Naive thymus-derived CD4-positive, alpha-beta T cell (primary cell): ENCODE measurements at places on chromosomes 6 and 20. TPM values are rescaled to one million over a fixed set of nuclear protein-coding genes. Genes with fewer than 3 reads are reported as not detected.
A peak's percentile ranks its signal among the peaks of the same experiment; 100 is the strongest.

GRCh38 chr6:151589667-151590066, 95.8 kb downstream of the CCDC170 start:
- no peak for DNase-seq

- DNase-seq: no peak
Observed at GRCh38 chr6:8108031-8108660, 5.8 kb upstream of the EEF1E1 start.

- no peak for DNase-seq
Observed at GRCh38 chr6:147164761-147165160, 39.5 kb upstream of the STXBP5 start.

- no peak for DNase-seq
Observed at GRCh38 chr20:16098890-16099639, 474.2 kb downstream of the KIF16B start.

GRCh38 chr6:170205534-170206316, 85.2 kb downstream of the DLL1 start:
- DNase-seq: no peak

GRCh38 chr6:49563006-49563886, 12.8 kb downstream of the C6orf141 start:
- no peak for DNase-seq

DNA sequence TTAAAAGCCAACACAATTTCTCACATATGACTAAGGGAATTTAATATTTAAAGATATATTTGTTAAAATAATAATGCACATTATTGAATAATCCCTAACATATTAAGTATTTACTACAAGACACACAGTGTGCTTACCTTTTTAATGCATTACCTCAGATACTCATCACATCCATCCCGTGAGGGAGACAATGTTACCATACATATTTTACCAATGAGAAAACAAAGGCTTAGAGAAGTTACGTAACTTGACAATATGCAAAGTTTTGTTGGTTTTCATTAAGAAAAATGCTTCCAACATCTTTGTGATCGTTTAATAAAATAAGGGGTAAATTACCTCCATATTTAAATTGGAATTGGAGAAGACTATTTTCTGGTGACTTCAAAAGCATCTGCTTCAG, 4.3 kb downstream of the IFNGR1 start:
- DNase-seq: no peak

DNA sequence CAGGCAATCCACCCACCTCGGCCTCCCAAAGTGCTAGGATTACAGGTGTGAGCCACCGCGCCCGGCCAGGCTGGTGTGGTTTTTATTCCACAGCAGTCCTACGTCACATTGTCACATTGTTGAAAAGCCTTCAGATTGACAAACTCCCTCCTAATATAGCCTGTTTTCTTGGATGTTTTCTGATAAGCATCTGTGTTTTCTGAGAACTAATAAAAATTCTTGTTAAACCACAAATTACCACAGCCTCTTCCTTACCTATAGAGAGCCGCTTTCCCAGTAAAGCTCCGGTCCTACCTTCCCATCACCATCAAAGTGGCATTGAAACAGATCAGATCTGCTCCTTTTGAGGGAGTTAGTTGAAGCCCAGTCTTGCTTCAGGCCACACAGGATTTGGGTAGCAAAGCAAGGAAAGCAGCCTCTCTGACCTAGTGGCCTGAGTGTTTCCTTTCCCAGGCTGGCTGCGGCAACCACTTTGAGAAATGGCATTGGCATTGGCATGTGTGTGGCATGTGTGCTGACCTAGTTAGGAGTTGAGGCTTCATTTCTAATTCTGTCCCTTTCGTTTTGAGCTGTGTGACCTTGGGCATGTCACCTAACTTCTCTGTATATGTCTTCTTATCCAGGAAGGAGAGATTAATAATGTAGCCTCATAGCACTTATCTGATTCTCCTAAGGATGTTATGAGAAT, 1.7 kb upstream of the PKIG start:
- DNase-seq: no peak

GRCh38 chr20:14611479-14611878, 274.1 kb upstream of the FLRT3 start:
- DNase-seq: no peak

GRCh38 chr6:4776493-4777393, 539 bp downstream of the CDYL start:
- peak; percentile 28 for DNase-seq

DNA sequence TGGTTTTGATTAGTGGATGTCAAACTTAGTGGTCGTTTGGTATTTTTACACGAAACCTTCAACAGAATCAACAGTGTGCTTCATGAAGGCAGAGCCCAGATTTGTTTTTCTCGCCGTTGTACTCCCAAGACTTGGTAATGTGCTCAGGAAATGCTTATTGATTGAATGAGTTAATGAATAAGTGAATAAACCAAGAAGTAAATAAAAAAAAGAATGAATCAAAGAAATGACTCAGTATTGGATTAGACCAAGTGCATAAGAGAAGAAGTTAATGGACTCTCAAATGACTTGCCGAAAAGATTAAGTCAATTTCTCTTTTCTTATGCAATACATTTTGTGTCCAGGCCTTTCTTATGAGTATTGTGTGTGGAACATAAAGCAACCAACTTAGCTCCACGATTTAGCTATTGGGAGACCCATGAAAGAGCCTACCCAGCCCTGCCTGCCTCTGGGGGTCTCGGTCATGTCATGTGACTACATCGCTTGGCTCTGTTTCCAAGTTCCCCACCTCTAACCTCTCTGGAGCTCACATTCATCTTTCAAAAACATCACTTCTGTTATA, 10.6 kb upstream of the FUCA2 start:
- DNase-seq: no peak

DNA sequence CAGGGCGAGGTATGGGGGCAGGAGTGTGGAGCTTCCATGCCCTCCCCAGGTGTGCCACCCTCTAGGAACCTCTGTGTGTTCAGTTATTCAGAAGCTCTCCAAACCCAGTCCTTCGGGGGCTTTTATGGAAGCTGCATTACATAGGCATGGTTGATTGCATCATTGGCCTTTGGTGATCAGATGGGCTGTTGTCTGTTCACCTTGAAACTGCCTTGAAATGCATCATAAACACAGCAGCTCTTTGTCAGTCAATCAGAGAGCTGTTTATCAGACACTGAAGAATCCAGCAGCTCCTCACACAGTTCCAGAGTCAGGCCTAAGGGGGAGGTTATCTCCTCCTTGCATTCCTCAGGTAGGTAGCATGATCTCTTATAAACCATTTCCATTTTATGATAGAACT, 62.4 kb downstream of the E2F3 start:
- no peak for DNase-seq

GRCh38 chr20:40470445-40471260, 218.4 kb downstream of the MAFB start:
- DNase-seq: no peak

- no peak for DNase-seq
Observed at GRCh38 chr6:82283771-82284410, 36.3 kb upstream of the IBTK start.

DNA sequence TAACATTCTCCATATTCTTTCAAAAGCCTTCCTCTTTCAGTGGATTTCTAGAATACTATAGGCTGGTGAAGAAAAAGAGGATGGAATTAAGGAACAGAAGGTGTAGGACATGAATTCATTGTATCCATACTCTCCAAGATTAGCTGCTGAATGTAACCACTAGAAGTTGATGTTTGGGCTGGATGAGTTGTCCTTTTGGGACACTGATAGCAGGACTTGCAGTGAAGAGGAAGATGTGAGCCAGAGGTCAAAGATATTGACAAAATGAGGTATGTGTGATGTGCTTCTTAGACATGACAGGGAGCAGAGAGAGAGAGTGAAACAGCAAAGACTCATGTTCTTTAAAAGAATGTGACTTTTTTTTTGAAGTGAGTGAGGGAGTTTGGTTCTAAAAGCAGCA, 134.3 kb upstream of the MAN1A1 start:
- no peak for DNase-seq

DNA sequence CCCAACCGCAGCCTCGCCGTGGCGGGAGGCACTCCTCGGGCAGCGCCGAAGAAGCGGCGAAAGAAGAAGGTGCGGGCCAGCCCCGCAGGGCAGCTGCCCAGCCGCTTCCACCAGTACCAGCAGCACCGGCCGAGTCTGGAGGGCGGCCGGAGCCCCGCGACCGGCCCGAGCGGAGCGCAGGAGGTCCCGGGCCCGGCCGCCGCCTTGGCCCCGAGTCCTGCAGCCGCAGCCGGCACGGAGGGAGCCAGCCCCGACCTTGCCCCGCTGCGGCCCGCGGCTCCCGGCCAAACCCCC, 525 bp downstream of the PNRC1 start:
- DNase-seq: no peak

- DNase-seq: no peak
Observed at GRCh38 chr20:35947489-35947888, 6.8 kb downstream of the SCAND1 start.

DNA sequence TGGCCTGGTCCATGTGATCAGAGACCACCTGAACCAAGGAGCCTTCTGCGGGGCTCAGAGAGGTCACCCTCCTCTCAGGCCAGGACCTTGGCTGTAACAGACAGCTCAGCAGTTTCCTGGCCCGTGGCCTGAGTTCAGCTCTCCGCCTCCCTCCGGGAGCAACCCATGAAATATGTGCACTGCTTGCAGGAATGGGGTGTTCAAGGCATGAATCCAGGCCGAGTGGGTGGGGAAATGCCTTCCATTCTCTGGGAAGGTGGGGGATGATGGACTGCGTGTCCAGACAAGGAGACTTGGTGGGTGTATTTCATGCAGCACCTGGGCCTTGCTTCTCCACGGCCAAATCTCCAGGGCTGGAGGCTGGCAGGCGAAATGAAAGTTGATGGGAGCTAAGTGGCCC, 46.0 kb downstream of the SIRPA start:
- no peak for DNase-seq

DNA sequence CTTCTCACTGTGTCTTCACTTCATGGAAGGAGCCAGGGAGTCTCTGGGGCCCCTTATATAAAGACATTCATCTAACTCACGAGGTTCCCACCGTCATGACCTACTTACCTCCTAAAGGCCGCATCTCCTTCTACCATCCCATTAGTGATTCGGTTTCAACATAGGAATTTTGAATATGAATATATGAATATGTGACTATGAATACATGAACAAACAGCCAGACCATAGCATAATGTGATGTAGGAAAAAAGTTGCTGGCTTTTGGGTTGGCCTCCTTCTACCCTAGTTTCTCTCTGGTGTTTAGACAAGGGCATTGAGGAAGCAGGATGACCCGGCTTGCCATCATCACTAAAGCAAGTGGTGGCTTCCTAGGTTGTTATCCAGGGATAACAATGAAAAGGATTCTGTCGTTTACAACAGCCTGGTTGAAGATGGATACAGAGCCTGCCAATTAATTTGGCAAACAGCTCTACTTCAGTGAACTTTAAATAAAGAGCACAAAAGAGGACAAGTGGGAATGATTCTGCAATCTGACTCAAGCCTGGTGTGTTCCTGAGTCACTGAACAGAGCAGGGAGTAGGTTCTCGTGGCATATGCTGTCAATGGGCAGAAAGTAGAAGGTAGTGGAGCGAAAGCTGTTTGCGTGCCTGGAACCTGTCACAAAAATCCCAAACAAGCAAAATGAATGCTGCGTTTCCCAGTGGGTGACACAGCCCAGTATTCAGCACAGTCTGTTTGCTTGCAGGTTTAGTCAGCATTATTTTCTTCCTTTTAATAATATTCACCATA, 44.0 kb upstream of the DOK5 start:
- no peak for DNase-seq

- DNase-seq: peak; percentile 4
Observed at GRCh38 chr20:17614176-17614811, 44.4 kb downstream of the DSTN start.

- DNase-seq: no peak
Observed at GRCh38 chr6:6783721-6784120, 195.2 kb downstream of the LY86 start.

DNA sequence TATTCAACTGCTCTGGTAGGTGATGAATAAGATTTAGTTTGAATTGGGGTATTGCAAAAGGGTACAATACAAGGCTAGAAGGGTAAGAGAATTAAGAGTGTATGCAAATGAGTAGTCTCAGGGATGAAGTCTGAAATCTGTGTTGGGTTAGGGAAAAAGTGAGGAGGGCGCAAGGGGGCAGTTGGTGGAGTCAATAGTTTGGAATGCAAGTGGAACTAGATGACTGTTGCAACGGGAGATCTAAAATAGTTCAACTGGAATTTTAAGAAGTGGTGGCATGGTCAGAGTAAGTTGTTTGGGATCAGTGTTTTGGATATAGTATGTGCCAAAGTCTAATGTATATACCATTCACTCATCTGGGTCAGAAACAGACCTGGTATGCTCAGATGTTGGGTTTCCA, 329.6 kb downstream of the GJA1 start:
- DNase-seq: no peak

DNA sequence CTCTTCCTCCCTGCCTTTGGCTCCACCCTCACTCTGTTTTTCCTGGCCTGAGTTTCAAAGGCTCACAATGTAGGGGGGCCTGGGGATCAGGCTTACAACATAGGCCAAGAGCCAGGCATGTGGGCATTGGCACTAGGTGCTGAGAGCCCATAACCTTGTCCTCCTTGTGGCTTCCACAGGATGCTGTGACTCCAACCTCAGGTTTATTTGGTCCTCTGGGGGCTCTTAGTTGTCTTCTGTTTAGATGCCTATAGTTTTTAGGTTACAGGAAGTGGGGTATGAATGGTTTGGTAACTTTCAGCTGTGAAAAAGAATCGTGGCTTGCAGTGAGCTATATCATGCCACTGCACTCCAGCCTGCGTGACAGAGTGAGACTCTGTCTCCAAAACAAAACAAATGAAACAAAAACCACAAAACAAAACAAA, 25.6 kb downstream of the MMP24 start:
- peak; percentile 31 for DNase-seq

DNA sequence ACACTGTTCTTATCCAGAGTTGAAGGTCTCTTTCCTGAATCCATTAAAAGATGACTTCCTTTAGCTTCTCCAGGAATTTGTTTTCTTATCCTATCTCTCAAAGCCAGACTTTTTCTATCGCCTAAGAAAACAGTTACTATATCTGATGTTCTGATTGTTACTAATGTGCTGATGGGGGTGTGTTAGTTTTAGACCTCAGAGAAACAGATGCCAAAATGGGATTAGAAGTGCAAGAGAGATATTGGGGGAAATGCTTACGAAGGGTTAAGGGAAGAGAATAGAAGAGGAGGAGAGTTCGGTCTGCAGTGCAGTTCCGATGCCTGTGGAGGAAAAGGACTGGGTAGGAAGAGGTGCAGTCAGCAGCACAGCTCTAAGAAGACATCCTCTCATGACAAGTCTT, 35.7 kb upstream of the ADGRG6 start:
- no peak for DNase-seq

- no peak for DNase-seq
Observed at GRCh38 chr20:56815796-56816195, 186.7 kb downstream of the TFAP2C start.

Gene COL21A1
- total RNA-seq: not detected

Gene ABHD16B
- total RNA-seq: not detected in 2 replicates

Gene BPI
- 2.4 TPM for total RNA-seq

Gene SPAG4
- total RNA-seq: 0.35 TPM

Gene TP53TG5
- 0.19 TPM for total RNA-seq

Gene ZCCHC3
- total RNA-seq: 14.6 TPM

Gene RAB32
- 0.73 TPM for total RNA-seq

Gene LMBRD1
- 41.7 TPM for total RNA-seq

Gene SPINT4
- not detected for total RNA-seq

Gene TSBP1
- not detected in 2 replicates for total RNA-seq

Gene EPPIN
- not detected in 2 replicates for total RNA-seq

Gene GNAS-AS1
- 0.13 TPM for total RNA-seq

Gene LY6G6D
- not detected for total RNA-seq
